Gastroesophageal sphincter (tissue), 4 donors: ENCODE measurements at places on chromosomes 7 and 10.

DNA sequence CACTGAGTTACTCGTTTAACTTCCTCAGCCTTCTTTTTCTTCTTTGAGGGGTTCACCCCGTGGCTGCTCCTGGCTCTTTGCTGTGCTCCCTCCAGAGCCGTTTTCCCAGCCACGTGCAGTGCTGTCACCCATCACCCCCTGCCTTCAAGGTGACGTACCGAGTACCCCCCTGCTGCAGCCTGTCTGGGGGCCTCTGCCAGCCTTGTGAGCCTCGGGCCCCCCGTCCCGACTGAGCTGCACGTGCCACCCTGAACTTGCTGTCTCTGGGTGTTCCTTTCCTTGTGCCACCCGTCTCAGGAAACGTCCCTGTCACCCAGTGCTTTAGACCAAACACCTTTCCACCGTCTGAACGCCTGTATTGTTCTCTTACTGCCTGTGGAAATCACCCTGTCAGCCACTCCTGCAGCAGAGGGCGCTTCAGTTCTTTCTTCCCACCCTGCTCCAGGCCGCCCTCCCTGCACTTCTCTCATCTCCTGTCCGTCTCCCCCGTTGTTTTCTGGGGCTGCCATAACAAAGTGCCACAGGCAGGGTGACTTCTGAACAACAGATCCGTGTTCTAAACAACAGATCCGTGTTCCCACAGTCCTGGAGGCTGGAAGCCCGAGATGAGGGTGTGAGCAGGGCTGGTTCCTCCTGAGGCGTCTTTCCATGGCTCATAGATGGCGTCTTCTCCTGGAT, 44.6 kb downstream of the WDR37 start:
- no peak for ATAC-seq

GRCh38 chr7:115088893-115089292, 167.0 kb downstream of the MDFIC start:
- ATAC-seq = no peak

DNA sequence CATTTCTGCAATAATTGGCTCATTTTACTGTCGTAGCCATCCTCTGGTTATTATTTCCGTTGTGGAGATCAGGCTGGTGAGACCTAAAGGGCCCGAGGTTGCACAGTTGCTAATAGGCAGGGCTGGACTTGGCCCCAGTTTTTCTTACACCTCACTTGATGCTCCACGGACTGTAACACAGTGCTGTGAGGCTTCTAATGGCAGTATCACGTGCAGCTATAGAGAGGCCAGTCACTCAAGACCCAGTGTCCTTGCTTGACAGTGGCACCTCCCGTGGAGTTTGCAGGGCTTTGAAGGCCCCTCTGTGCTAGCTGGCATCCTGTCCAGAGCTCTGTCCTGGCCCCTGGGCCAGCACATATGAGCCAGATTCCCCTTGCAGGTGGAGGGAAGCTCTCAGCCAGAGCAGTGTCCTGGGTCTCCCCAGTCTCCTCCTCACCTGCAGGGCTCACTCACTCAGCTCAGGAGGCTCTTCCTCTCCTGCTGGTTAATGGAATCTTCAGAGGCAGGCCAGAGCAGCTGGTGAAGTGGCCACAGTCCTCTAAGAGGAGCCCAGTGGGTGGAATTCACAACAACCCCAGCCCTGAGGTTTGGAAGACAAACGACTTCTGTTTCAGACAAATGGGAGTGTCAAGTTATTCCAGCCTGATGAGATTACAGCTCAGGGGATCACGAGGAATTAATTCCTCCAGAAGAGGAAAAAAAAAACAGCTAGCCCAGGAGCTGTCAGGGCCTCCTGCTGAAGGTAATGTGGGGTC, 114.2 kb upstream of the FAM180A start:
- no peak for ATAC-seq

DNA sequence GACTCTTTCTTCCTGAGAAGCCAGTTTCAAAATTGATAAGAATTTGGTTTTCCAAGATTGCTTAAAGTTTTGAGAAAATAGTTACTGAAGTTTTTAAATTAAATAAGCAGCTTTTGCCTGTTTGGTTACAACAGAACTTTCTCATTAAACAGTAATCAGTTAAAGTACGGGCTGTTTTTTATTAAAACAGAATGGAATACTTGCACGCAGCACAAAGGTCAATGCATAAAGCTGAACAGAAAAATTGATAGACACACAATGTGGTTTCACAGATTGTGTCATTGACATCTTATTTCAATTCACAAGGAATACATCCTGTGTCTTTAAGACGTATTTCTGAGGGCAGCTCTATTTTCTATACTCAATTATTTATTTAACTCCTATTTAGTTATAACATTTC, 192.2 kb downstream of the PRKG1 start:
- no peak for ATAC-seq

DNA sequence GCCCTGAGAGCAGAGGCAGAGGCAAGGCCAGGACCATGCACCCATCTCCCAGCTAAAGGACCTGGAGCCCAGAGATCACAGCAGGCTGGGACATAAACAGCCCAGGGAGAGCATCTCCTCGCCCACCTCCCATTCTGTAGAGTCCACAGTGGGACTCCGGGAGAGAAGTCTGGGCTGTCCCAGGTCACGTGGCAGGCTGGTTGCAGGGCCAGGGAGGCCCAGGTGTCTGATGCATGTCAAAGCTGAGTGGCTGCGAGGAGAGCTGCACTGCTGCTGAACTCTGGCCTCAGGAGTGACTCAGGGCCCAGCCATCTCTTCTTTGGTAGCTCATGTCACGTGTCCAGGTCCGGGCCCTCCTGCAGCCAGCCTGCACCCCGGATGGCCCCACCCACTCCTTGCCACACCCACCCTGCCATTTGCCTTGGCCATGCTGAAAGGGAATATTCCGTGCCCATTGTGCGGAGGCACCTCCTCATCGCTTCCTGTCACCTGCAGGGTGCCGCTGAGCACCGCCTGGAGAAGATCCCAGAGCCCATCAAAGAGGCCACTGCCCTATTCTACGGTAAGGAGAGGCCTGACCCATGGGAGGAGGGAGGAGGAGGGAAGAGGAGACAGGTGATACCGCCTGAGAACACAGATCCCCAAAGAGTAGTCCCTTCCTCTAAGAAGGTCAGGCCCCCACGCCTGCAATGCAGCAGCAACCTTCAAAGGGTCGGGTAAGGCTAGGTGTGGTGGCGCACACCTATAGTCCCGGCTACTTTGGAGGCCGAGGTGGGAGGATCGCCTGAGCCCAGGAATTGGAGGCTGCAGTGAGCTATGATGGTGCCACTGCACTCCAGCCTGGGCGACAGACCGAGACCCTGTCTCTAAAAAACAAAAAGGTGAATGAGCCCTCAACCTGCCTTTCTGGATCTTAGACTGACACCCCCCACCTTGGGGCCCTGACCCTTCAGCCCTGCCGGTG, 12.6 kb upstream of the SH2B2 start:
- ATAC-seq = no peak

GRCh38 chr7:52695973-52696595, 339.3 kb upstream of the POM121L12 start:
- ATAC-seq = no peak
